Kidney capillary endothelial cell (primary cell): ENCODE measurements at places on chromosomes 5 and 9.

DNA sequence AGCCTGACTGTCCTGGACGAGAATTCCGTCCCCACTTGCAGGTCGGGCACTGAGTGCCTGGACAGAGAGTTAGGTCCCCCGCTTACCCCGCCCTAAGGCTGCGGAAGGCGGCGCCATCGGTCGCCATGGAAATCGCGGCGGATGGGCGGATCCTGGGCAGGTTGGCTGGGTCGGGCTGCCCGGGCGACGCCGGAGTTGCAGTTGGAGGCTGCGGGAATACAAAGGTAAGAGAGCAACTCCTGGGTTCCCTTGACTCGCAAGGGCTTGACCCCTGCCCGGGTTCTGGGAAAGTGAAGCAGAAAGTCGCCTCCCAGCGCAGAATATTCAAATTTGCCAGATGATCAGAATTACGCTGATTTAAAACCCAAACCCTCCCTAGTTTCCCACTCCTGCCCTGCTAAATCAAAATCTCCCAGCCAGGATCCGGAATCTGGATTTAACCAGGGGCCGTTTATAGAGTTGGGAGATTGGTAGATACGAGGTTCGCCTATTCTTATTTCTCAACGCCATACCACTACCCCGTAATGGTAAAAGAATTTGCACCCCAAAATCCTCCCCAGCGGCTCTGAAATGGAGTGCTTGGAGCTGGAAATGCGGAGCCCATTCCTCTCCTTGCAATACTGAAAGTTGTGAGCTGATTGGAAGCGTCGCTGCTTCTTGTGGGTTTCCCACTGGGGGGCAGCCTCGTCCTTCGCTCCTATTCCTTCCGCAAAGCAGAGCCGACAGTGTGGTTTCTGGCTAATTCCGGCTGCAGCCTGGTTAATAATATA, 156.4 kb upstream of the RASEF start:
- peak; percentile 71 for DNase-seq

GRCh38 chr5:135263022-135263668, 135.9 kb downstream of the MACROH2A1 start:
- DNase-seq: no peak

DNA sequence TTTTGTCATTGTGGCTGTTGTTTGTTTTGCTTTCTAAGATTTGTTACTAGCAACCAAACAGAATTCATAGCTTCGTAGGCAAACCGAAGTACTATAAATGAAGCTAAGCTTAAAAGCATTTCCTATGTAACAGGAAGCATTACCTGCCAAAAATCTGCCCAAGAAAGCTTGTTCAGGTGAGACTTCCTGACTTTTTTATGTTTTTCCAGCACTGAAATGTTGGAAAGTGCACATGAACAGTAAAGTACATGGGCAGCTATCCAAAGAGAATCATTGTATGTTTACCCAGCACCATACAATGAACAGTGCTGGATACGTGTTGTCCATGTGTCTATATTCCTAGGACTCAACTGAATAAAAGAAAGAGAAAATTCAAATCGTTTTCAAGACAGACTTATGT, 247.1 kb downstream of the NFIB start:
- no peak for DNase-seq

- no peak for DNase-seq
Measured at GRCh38 chr5:141672841-141673813, 8.9 kb downstream of the ARAP3 start.

- peak; percentile 30 for DNase-seq
Measured at GRCh38 chr9:119370816-119371215, 1.6 kb upstream of the BRINP1 start.

DNA sequence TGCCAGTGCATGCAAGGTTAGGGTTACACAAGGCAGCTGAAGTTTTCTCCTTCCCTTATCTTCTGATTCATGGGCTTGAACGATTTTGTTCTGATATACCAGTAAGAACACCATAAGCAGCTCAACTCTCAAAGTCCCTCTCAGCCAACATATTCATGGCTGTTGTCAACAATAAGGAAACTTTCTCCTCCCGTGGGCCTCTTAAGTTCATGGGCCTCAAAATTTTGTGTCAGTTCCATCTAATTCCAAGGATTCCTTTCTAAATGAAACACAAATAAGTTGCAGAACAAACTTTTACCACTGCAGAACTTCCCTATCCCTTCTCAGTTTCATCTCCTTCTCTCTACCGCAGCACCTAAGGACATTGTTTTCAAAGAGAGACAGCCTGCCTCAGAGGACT, 23.6 kb upstream of the CAST start:
- no peak for DNase-seq

DNA sequence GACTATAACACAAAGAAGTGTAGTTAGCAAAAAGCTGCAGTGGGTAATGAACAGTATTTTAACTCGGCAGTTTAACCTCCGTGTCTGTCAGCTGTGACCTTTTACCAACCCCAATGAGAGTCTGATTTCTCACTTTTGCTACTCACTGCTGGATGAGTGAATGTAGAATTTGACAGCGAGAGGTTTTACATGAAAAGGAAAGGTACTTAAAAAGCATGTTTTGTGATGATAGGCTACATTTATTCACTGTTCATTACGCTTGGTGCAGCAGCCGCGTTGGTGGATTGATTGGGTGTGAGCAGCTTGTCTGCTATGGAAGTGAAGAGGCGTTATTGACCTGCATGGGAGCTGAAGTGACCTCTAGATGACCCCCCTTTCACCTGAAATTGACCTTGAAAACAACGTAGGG, 867.7 kb downstream of the NR2F1-AS1 start:
- DNase-seq: no peak

DNA sequence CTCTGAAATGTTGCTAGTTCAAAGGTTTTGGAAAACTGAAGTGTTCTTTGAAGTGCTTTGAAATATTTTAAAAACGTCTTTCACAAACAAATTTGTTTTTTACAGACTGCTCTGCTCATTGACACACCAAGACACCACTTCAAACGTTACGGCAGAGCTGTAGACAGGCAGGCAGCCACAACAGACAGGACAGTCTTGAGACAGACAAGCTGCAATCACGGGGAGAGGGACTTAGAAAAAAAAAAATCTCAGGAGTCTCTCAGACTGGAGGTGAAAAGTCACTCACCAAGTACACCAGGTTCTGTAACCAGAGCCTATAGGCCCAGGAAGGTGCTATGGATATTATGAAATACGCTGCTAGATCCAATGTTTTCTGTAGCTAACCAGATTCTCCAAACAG, 135.4 kb downstream of the ISL1 start:
- DNase-seq: no peak

GRCh38 chr9:6121707-6122106, 93.9 kb upstream of the IL33 start:
- DNase-seq: no peak

- DNase-seq: no peak
Measured at GRCh38 chr9:89945133-89945532, 340.3 kb downstream of the GADD45G start.

DNA sequence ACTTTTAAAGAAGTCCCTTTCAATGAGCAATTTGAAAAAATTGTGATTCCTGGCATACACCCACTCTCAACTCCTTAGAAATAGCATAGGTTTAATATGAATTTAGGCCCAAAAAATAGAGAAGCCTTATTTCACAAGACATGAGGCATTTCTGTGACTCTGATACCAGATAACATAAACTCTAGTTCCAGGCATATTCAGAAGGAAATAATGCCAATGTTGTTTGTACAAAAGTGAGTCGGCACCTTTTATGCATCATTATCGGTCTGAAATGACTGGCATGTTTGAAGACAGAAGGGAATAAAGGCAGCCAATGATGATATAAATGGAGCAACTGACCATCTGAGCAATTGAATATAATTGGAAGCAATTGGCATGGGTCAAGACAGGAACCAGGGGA, 19.4 kb upstream of the RECK start:
- no peak for DNase-seq

- DNase-seq: no peak
Measured at GRCh38 chr5:105638437-105638836, 2032.3 kb downstream of the EFNA5 start.

GRCh38 chr9:123431581-123431980, 75.6 kb downstream of the CRB2 start:
- no peak for DNase-seq

DNA sequence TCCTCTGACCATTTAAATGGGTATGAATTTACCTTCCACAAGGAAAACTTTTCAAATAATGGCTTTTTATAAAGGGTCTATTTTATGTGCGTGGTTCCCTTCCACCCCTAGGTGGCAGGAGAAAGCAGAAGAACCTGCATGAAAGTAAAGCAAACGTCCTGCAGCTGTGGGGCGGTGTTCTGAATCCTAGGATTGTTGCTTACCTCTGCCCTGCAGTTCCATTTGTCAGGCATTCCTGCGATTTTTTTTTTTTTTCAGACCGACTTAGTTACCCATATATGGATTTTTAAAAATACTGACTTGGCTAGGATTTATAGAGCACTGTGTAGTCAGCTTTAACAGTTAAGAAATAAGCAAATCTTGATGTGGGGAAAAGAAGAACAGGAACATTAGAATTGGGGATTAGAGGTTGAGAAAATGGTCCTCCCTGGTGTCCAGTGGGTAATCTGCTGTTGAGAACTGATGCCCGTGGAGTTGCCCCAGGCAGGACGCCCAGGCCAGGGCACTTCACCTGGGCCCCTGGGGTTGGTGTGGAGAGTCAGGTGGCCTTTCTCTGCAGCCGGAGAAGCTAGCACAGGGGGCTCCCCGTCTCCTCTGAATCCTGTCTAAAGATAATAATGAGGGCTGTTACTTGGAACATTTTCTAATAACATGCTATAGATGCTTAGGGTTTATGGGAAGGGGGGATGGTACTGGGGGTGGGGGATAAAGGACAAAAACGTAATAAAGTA, 30.4 kb upstream of the LTC4S start:
- DNase-seq: peak; percentile 76

DNA sequence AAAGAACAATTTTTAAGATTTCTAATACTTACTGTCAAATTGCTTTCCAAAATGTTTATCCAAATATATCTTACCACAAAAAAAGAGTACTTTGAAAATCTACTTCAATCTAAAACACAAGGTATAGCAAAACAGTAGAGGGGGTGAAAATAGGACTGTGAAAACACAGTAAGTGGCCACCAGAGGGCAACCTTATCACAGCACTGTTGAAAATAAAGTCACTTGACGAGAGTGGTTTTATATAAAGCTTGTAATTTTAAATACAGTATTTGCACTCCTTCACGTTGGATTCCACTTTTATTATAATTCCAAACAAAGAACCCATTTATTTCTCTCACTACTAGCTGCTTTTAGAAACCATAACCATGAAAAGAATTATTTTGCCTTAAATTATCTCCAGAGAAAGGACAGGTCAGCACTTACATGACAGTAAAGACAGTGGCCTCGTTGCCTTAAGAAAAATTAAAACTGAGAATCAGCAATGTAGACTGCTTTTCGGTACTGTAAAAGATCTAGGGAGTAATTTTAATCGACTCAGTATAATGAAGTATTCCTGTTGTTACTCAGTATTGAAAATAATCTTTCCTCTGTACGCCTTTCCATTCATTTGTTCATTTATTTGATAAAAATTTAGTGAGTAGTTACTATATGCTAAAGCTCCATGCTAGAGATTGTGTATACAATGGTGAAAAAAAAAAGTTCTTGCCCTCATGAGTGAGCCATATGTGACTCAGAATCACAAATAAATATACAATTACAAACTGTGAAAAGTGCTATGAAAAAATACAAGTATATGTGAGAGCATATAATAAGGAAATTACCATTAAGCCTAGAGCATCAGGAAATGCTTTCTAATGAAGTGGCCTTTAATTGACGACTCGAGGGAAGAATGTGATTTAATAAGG, 40.0 kb upstream of the CDK5RAP2 start:
- DNase-seq: peak; percentile 62

DNA sequence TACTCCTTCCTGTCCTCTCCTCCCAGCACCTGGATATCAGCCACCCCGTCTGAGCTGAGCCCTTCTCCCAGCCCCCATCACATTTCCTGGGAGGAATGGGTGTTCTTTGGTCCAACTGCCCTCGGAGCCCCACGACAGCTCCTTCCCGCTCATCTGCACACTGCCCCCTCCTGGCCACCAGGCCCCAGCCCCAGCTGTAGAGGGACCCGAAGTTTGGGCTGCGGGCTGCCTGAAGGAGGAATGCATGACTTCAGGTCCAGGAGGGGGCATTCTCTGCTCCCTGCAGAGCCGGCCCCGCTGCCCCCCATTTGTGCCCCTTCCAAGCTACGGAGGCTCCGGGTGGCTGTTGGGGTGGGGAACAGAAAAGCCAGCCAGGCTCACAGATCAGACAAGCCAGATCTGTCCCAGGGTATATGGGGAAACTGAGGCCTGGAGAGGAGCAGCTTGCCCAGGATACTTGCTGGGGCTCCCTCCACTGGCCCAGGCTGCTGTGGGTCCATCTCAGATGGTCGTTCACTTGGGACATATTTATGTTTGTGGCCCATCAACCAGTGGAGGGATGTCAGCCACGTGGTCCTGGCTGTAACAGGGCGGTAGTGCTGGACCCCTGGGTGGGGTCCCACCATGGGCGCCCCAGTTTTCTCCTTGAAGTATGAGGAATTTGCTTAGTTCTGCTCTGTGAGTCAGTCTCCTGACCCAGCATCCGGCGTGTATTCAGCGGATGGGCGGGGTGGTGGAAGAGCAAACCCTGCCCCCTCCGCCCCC, 33.1 kb downstream of the DAB2IP start:
- no peak for DNase-seq

GRCh38 chr5:28914297-28914696, 1875.9 kb upstream of the CDH9 start:
- no peak for DNase-seq

DNA sequence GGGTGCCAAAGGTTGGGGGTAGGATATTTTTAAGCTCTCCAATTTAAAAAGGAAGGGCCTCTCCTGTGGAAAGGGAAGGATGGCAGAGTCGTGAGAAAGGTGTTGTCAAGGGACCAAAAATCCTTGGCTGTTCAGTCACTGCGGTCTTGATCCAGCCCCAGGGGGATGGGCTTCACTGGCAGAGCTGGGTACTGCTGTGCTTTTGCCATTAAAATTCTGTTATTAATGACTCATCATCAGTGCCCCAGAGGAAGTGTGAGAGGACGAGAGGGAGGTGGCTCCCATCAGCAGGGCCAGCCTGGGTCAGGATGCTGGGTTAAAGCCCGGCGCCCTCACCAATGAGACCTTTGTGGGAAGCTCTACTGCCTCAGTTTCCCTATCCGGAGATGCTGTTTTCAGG, 16.7 kb downstream of the PCDH12 start:
- no peak for DNase-seq

DNA sequence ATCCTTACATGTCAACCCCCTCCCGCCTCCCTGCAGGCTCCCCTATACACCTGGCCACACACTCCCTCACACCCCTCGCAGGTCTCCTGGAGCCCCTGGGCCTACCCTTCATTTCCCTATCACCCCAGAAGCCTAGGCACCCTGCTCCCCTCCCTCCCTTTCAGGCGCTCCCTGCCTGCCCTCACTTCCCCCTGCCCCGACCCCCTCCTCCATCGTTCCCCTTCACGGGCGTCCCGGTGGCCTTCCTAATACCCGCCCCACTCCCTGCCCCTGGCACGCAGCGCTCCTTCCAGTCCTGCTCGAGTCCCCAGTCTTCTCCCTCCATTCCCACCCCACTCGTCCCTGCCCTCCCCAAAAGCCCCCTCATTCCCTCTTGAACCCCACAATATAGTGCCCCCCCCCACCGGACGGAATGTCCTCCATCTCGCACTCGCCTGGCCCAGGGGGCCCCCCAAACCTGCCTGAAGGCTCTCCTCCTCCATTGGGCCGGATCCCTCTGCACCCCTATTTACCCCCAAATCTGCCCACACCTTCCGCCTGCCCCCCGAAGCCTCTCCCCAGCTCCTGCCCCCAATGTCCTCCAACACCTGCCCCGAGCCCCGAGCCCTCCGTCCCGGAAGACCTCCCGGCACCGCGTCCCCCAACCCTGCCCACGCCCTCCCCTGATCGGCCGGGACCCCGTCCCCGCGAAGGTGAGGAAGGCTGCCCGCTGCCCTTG, 746 bp downstream of the STRBP start:
- no peak for DNase-seq
